ENCODE measurements at places on chromosomes 7 and 10.

DNA sequence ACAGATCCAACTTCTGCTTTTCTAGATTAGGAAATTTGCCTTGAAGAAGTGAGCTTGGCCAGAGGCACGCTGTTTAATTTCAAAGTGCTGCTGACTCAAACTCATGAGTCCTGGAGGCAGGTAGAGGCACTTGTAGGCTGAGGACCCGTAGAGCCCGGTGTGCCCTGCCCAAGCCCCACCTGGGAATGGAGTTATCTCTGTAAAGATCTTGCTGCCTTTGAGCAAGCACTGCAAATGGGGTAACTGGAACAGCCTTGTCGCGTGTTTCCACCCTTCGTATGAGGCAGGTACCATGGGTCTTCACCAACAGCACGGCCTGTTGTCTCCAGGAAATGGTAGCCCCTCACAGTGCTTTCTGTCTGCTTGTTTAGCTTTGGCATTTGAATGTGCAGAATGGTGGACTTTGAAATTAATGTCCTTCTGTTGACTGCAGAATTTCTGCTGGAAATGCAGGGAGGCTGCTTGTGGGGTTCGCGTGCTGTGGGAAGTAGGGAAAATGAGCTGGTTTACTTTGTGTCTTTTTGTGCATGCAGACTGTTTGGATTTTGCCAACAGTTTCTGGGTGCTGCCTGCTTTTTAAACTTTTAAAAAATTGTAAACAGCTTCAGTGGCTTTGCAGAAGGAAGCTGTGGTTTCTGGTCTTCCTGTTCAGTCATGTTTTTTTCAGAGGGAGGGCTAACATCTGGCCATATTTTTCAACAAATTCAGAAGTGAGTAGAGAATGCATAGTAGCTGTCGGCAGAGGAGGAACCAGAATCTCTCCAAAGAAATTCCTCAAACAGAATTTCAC lies 27.2 kb downstream of the CCM2 start:
- peak; percentile 12 for DNase-seq

GRCh38 chr10:6012121-6012905 lies 35.0 kb upstream of the IL15RA start:
- DNase-seq = no peak

- no peak for DNase-seq
These were observed 639.9 kb downstream of the PHTF2 start for GRCh38 chr7:78438433-78438832.

- no peak for DNase-seq
These were observed 358.9 kb downstream of the FRMD4A start for GRCh38 chr10:13971601-13972475.

GRCh38 chr7:138303230-138304070 lies 156.6 kb upstream of the TRIM24 start:
- no peak for DNase-seq

GRCh38 chr7:128921866-128922440 lies 11.4 kb upstream of the KCP start:
- no peak for DNase-seq

DNA sequence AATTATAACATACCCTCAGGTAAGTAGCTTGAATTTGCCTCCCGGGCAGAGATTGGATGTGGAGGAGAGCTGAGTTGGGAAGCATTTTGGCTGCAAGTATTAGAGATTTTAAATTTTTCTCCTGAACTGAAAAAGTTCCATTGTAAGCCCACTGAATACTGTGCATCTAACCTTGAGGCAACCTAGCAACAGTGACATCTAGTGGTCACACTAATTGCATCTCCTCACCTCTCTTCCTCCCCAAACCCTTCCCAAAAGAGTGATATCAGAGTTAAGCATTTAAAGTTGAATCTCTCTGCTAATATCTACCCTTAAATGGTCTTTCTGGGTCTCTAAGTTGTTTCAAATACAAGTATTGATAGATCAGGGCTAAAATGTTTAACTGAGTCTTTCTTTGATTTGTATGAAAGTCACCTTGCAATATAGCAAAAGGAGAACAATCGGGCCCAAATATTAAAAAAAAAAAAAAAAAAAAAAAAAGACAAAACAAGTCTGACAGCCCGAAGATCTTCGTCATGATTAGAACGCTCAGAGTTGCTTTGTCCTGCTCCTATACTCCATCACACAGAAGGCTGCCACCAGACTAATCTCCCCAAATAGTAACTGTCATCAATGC lies 40.4 kb upstream of the DLX5 start:
- DNase-seq = no peak

GRCh38 chr7:96836456-96836855 lies 126.8 kb upstream of the SEM1 start:
- no peak for DNase-seq

- no peak for DNase-seq
These were observed 11.1 kb downstream of the LRRN3 start for GRCh38 chr7:111101856-111102646.

- DNase-seq = no peak
These were observed 759 bp downstream of the DNAJB12 start for GRCh38 chr10:72353965-72354355.

- DNase-seq = no peak
These were observed 251.2 kb downstream of the SORCS1 start for GRCh38 chr10:106913348-106913747.

DNA sequence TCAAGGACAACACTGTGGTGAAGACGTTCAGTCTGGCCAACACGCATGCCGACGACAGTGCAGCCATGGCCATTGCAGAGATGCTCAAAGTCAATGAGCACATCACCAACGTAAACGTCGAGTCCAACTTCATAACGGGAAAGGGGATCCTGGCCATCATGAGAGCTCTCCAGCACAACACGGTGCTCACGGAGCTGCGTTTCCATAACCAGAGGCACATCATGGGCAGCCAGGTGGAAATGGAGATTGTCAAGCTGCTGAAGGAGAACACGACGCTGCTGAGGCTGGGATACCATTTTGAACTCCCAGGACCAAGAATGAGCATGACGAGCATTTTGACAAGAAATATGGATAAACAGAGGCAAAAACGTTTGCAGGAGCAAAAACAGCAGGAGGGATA lies 6.6 kb downstream of the LMOD2 start:
- no peak for DNase-seq

DNA sequence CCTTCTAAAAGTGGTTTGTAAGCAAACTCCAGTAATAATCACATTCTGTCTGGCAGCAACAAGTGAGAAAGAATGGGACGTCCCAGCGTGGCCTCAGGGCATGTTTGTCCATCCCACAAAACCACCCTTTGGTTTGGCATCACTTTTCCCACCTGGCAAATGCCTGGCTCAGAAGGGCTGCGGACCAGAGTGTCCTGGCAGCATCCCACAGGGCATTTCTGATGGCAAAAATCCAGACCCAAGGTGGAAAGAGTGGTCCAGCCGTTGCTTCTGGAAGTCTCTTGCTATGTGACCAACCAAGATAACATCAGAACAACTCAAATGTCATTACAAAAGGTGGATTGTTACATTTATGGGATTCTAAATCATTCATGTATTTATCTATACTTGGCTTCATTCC lies 174.4 kb downstream of the CREB5 start:
- no peak for DNase-seq

DNA sequence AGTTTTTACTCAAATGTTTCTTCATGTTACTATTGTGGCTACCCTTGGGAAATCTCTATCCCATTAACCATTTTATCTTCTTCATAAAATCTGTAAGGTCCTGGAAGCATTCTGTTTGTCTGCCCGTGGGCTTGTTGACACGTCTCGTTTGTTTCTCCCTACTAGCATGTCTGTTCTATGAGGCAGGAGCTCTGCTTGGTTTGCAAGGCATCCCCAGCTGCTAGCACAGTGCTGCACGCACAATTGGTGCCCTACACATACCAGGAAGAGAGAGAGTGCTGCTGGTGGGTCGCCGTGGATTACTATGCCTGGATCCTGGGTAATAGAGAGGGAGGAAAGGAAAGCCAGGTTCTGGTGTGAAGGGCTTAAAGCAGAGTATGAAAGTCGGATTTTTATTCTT lies 166.1 kb upstream of the TNS3 start:
- DNase-seq = no peak

DNA sequence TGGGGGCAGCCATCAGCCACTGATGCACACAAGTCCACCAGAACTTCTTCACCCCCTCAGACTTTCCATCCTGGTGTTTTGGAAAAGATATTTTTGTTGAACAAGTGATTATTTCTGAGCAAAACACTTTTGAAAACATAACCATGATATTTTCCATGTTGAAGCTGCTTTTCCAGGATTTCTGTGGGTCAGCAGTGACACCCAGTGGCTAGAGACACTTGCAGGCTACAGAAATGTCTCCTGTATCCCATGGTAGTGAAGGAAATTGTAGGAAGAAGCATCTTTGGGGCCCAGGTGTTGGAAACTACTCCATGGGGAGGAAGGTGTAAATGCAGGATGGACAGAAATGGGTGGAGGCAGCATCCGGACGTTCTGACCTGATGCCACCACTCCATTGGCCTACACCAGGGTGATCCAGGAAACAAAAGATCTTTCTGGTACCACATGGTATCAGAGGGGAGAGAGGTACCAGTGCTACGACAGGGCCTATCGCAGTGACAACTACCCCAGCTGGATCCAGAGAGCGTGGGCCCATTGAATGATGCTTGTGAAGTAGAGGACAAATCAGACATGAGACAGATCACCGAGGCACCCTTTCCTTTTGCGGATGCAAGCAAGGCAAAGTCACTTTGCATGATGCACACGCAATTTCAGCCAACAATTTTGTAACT lies 111.7 kb upstream of the COBL start:
- DNase-seq = no peak

- no peak for DNase-seq
These were observed 210.1 kb upstream of the KCTD7 start for GRCh38 chr7:66418537-66418936.

- no peak for DNase-seq
These were observed 131.2 kb upstream of the UNC5B start for GRCh38 chr10:71081229-71081560.

- DNase-seq = no peak
These were observed 127.7 kb downstream of the DNAH11 start for GRCh38 chr7:21670496-21670895.

GRCh38 chr10:104521901-104522694 lies 119.0 kb upstream of the SORCS3 start:
- no peak for DNase-seq

DNA sequence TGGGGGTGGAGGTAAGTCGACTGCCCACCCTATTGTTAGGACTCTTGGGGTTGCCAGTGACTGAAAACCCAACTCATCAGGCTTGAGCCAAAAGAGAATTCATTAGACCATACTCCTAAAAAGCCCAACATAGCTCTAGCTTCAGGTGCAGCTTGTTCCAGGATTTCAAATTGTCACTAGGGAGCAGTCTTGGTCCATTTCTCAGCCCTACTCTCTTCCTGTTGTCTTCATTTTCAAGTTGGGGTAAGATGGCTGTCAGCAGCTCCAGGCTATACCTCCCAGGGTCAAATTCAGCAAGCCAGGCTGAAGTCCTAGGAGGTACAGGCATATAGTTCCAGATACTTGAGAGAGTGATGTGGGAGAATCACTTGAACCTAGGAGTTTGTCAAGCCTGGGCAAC lies 14.9 kb upstream of the COL13A1 start:
- DNase-seq = no peak

DNA sequence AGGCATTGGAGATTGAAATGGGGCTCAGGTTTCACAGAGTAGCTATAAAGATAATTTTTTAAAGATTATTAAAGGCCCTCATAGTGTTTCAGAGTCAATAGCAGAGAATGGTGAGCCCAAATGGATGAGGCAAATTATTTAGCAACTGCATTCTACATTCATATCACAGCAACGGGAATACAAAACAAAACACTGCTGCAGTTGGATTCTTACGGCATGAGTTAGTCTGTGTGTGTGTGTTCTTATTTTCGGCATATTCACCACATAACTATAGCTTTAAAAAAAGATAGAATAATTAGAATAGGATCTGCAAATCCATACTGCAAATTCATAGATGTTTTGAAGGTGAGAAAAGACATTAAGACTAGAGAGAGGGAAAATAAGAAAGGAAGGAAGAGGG lies 66.0 kb downstream of the SUGCT start:
- no peak for DNase-seq

All from activated naive CD4-positive, alpha-beta T cell treated with Interleukin-2 at 50 U/mL for 16 hours (primary cell).